Ureter (tissue), 1 donor: ENCODE measurements at places on chromosomes 12 and 14. TPM values are rescaled to one million over a fixed set of nuclear protein-coding genes. Genes with fewer than 3 reads are reported as not detected.

DNA sequence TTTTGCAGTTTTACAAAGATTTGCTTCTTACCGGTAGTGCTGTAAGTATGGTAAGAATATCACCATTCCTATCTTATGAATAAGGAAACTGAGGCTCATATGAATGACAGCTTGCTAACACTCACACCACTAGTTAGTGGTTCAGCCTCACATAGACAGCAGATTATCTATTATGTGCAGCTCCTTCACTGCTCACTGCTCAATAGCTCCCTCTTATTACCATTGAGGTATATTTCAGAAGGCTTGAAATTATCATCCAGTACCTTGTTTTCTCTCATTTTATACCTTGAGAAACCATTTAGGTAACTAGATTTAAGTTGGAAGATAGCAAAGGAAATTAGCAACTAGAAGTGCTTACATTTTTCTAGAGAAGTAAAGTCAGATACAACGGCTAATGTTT lies 15.5 kb downstream of the RIC8B start:
- DNase-seq = no peak

The EFS gene
- total RNA-seq = 25.7 TPM

GRCh38 chr14:94599656-94600004 lies 12.6 kb upstream of the SERPINA3 start:
- DNase-seq = no peak

The NAA30 gene
- 18.7 TPM for total RNA-seq

DNA sequence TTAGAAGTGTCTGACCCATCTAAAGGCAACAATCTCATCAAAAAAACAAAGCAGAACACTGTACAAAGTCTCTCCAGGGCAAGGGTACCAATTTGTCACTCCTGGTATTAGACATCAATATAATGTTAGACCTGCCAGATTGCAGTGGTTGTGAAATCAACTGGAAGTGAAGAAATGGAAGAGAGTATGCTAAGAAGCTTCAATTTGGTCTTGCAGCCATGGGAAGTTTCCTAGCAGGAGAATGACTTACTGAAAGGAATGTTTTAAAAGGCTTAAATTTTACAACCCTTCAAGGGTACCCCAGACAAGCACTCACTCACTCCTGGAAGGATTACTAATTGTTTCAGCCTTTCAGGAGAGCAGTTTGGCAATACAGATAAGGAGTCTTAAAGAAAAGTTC lies 18.9 kb downstream of the LLPH start:
- DNase-seq = no peak

DNA sequence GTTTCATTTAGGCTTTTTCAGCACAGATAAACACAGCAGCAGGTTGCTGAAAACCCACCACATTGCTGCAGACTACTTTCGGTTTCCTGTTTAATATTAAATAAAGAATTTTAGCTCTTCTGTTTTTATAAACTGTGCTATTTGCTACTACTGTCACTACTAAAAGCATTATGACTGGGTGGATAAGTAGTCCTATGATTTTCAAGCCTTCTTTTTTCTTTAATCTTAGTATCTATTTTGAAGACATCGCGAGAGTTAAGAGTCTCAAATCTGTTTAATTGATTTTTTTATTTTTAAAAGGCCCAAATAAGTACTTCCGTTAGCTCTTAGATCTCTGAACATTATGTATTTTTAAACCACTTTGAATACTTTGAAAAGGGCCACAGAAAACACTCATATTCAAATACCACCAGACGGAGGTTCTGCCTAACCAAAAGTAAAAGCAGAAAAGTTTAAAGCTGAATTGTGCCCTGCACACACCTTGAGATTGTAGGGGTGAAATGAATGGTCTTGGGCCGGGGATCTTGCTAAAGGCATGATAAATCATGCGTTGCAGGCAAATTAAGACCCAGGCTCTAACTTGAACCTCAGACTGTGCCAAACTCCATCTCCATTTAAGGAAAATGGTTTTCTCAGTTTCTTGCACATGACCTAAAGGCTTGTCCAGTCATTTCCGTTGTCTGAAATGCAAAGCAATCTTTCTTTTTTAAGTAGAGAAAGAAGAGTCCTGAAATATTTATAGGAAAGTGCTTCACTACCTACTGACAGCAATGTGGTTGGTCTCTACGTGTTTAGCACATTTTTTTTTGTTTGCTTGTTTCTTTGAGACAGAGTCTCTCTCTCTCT lies 13.6 kb upstream of the FOXN3 start:
- no peak for DNase-seq

DNA sequence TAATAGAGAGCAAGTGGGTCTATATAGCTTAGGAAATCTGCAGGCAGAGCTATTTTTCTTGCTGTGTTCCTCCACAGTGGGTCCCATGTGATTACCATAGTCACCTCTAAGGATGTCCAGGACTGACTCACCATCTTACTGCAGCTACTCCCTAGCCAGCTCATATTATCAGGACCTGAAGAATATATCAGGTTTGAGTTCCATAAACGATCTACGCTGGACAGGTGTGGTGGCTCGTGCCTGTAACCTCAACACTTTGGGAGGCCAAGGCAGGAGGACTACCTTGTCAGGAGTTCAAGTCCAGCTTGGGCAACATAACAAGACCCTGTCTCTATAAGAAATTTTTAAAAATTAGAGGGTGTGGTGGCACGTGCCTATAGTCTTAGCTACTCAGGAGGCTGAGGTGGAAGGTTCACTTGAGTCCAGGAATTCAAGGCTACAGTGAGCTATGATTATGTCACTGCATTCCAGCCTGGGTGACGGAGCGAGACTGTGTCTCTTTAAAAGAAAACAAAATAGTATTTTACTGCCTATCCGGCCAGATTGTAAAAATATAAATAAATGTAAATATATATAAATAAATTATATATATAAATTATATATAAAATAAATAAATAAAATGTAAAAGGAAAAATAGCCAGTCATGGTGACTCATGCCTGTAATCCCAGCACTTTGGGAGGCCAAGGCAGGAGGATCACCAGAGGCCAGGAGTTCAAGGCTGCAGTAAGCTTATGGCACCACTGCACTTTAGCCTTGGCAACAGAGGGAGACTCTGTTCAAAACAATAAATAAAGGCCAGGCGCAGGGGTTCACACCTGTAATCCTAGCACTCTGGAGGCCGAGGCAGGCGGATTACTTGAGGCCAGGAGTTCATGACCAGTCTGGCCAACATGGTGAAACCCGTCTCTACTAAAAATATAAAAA lies 6.9 kb upstream of the SPRYD4 start:
- no peak for DNase-seq

The SPX gene
- not detected for total RNA-seq

GRCh38 chr12:41743835-41744234 lies 400.8 kb downstream of the GXYLT1 start:
- DNase-seq = no peak

GRCh38 chr12:52630008-52630500 lies 11.7 kb upstream of the KRT73 start:
- DNase-seq = peak; percentile 12

DNA sequence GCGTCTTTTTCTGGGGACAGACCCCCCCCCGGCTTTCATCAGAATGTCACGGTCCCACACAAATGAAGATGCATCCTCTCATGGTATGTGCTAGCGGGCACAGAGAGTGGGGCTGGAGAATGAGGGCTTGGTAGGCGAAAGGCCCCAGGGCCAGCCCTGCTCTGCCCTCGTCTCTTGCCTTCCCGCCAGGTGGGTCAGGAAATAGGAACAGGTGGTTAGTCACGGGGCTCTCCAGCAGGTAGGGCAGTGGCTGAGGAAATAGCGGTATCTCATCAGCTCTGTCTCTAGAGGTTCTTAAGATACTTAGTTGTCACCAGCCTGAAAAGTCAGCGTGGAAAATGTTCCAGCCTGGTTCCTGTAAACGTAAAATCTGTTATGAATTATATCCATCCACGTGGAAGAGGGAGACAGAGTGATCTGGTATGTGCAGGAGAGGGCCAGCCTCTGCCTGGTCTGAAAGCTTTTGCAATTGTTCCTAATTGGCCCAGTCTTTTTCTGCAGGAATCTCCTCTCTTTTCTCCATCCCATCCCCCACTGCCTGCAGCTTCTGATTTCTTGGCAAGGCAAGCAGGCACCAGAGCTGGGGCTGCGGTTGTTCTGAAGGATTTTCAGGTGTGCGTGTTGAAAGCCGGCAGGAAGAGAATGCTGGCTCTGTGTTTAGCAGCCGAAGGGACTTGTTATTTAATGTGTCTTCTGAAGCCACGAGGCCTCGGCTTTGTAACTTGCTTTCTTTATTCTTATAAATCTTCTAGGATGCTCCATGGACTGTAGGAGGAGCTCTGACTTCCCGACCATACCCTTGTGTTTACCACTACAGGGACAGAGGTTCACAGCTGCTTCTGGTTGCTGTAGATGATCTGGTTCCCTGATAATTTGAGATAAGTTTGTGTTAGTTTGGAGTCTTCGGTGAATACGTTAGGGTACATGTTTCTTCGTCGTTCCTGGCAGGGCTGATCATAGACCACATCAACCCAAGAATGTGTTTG lies 131.1 kb downstream of the CACNA1C start:
- no peak for DNase-seq

- DNase-seq = no peak
These were observed 300.9 kb upstream of the SRRM4 start for GRCh38 chr12:118680356-118680963.

The SYCP3 gene
- not detected for total RNA-seq

GRCh38 chr14:71414631-71415403 lies 507.6 kb downstream of the PCNX1 start:
- DNase-seq = no peak

The NTS gene
- total RNA-seq = not detected

- DNase-seq = no peak
These were observed 33.9 kb upstream of the SLC38A2 start for GRCh38 chr12:46406352-46407027.

The GNPNAT1 gene
- 20.0 TPM for total RNA-seq

- DNase-seq = peak; percentile 64
These were observed 67.3 kb downstream of the SPTB start for GRCh38 chr14:64812412-64812811.

The GALNT8 gene
- 0.70 TPM for total RNA-seq

The PARP11 gene
- 20.7 TPM for total RNA-seq

DNA sequence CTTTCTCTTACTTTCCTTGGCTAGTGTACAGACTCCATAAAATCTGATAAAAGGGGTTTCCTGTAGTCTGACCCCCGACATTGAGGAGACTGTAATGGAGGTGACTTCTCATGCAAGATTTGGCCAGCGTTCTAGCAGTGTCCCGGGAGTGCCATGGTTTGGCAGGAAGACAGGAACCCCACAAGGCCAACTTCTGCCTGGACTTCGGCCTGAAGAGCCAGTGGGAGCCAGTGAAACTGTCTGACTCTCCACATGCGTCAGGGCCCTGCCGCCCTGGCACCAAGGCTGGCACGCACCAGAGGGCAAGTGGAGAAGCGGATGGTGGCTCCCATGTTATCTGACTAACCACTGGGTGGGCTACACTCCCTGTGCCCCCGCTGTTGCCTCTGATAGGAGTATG lies 70.5 kb downstream of the TMEM260 start:
- no peak for DNase-seq

DNA sequence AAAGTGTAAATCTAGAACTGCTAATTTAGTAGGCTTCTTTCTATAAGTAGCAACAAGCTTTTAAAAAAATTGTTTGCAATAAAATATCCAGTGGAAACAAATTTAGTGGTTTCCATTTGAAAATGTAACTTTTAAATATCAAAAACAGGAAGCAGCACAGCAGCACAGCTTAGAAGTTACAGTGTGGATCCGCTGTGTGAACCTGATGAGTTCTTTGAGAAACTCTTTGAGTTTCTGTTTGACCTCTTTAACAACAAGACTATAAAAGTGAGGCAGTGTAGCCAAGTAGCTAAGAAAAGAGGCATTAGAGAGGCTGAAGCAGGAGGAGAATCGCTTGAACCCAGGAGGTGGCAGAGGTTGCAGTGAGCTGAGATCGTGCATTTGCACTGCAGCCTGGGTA lies 178.3 kb downstream of the NAV3 start:
- no peak for DNase-seq

DNA sequence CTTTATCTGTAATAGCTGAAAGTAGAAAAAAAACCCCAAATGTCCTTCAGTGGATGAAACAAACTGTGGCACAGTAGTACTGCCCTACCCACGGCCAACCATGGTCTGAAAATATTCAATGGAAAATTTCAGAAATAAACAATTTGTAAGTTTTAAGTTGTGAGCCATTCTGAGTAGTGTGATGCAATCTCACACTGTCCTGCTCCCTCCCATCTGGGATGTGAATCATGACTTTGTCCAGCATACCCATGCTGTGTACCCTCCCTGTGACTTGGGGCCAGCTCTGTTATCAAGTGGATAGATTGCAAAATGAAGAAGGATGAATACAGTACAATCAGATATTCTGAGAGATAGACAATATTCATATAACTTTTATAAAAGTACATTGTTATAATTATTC lies 106.2 kb downstream of the SMOC1 start:
- no peak for DNase-seq

GRCh38 chr12:100545092-100545491 lies 28.4 kb upstream of the GAS2L3 start:
- DNase-seq = no peak
